GM04503 (cell line): ENCODE measurements at places on chromosomes 16 and 17.

DNA sequence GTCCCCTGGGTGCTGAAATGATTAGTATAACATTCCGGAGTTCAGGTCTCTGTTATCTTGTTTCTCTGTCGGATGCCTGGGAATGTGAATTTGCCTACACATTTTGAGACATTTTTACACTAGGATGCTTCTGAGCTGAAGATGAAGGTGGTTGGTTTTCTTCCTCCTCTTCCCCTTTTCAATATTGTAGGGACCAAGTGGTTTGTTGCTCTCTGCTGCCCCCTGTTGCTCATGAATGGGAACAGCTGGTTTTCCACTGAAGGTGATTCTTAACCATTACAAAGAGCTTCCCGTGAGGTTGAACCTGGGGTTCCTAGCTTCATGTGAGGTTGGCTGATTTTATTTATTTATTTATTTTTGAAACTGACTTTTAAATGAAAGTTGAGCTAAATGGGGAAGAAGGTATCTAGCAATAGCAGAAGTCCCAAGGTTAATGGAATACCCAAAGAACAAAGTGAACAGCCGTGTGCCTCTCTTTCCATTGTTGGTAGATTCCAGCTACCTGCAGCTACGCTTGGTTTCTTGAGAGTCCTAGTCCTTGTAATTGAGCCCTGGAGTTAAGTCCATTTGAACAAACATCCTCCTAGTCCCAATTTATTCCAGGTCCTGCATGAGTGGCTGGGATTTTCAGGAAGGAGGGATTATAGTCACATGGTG is 983.9 kb upstream of the EEF2KMT start:
- no peak for DNase-seq

DNA sequence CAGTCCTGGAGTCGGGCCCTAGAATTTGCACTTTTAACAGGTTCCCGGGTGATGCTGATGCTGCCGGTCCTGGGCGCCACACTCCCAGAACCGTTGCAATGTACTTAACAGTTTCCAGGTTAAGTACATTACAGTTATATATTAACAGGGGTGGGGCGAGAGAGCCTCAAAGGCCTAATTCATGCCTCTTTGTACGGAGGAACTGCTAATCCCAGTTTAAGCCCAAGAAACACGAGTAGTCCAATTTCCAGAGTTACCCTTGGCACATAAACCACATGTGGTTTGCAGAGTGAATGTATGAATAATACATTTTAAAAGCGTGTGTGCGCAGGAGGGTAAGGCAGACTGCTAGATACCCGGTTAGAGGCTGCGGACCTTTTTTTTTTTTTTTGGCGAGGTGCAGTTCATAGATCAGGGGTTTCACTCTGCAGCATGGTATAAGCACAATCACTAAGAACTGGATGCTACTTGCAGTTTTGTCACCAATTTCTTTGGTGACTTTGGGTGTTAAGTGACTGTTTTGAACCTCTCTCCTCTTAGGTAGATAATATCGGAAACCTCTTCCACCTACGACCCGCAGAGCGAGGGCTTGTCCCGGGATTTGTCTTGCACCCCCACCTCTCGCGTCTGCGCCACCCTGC is 713 bp downstream of the COX11 start:
- DNase-seq, result no peak

- DNase-seq, result no peak
These were observed 114.5 kb downstream of the CPPED1 start for GRCh38 chr16:12688951-12689850.

DNA sequence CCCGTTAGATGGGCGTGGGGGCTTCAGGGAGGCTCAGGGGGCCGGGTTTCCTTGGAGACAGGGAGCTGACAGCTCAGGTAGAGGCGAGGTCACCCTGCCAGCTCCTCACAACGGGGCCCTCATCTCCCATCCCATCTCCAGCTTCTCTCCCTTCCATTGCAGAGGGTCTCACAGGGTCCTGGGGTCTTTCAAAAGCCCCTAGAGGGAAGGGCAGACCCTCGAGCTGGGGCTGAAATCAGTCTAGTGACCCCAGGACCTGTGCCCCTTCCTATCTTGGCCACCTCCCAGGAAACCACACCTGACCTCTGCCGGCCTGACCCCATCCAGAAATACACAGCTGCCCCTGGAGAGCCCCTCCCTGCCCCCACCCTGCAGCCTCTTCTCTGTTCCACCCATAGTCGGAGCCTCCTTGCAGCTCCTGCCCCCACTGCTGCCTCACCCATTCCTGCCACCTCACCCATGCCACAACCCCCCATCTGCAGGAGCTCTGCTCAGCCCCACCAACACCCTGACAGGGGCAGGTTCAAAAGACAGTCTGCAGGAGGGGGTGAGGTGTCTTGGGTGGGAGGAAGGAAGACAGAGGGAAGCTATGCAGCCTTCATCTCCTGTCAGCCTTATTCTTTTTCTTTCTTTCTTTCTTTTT is 23.4 kb downstream of the PIK3R5 start:
- no peak for DNase-seq

- DNase-seq, result peak; percentile 8
These were observed 54.7 kb downstream of the CBFA2T3 start for GRCh38 chr16:88922114-88922825.
